ENCODE measurements at places on chromosomes 12 and 14.
A peak's percentile ranks its signal among the peaks of the same experiment; 100 is the strongest.

GRCh38 chr12:41011939-41012338 is 176.2 kb upstream of the PDZRN4 start:
- no peak for DNase-seq

DNA sequence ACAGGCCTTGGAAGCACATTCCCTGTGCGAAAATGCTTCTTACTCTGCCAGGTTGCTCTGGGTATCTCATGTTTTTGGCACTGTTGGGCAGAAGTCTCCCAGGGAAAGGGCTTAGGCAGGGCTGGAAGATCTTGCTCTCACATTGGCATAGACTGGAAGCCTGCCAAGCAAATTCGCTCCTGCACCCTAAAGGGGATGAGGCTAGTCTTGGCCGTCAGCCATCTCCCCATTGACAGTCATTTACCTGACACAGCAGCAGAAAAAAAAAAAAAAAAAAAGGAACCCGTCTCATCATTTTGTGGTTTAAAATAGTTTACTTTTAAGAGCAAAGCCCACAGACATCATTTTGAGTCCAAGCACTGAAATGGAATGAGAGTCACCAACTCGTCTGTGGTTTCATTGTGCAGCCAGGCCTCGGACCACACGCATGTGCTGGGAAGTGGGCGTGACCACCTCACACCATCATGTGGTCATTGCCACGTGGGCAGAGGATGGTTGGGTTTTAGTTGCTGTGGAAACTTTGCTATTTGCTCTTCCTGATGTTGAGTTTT is 84.8 kb downstream of the NRXN3 start:
- DNase-seq, result peak; percentile 14

GRCh38 chr12:62732861-62733427 is 202.0 kb downstream of the PPM1H start:
- DNase-seq, result no peak

- no peak for DNase-seq
Measured at GRCh38 chr14:97361181-97361580, 564.0 kb downstream of the VRK1 start.

- no peak for DNase-seq
Measured at GRCh38 chr14:25090256-25090655, 40.3 kb upstream of the STXBP6 start.

DNA sequence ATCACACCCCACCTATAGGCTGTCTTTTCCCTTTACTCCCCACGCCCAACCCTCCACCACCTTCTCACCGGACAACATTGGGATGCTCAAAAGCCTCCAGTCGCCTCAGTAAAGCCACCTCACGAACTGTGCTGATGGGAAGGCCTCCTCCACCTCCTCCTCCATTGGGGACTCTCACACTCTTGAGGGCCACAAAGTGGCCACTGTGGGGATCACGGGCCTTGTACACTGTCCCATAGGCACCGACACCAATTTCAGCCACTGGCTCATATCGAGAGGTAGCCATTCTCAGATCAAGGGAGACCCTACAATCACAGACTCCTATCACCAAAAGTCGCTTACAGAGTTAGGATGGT is 700 bp downstream of the CDK4 start:
- no peak for DNase-seq

GRCh38 chr12:45388545-45388944 is 172.7 kb downstream of the ANO6 start:
- DNase-seq, result no peak

DNA sequence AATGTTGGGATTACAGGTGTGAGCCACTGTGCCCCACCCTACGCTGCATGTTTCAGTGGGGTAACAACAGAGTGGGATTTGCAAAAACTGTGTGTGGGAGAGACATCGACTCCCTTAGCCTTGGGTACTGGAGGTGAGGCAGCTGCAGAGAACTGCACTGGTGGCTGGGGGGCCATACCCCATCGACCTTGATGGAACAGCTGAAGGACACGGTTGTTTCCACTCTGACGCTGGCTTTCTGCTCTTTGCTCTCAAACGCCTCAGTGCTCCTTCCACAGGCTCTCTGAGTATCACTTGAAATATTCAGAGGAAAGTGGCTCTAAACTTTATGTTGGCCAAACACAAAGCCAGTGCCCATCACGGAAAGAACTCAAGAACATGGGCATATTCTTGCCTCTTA is 30.8 kb upstream of the LRRC10 start:
- DNase-seq, result no peak

- DNase-seq, result no peak
Measured at GRCh38 chr12:57732726-57733593, 5.6 kb downstream of the AGAP2 start.

GRCh38 chr12:27083861-27084394 is 1.6 kb upstream of the C12orf71 start:
- DNase-seq, result no peak

DNA sequence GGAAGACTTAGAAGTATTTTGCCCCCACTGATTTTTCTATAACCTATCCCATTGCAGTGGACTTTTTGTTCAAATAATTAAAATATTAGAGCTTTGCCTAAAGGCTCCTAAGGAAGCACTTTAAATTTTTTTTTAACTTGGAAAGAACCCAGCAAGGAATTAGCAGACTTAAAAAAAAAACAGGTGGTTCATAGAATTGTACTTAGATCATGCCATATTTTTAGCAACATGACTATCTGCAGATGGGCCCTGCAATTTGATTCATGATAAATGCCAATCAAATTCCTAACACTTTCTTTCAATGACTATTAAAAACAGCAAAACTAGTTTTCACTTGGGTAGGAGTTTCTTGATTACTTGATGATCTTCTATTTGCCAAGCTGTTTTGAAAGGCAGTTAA is 11.5 kb downstream of the ADAMTS20 start:
- DNase-seq, result no peak

DNA sequence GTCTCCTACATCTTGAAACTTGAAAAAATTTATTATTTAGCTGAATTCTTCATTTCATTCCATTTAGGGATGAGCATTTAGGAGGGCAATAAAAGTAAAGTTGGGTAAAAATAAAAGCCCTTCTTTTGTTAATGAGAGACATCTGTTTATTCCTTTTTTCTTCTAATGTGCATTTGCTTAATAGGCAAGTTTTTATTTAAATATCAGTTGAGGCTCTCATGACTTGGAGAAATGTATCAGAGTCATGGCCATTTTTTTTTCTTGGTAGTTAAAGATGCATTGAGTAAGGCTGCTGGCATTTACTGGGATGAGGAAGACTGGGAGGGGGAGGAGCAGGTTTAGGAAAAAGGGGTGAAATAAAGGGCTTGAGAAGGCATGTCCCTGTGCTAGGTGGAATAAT is 609.9 kb upstream of the TMEM132C start:
- DNase-seq, result no peak

- DNase-seq, result no peak
Measured at GRCh38 chr14:68893566-68893965, 85.5 kb downstream of the ACTN1 start.

DNA sequence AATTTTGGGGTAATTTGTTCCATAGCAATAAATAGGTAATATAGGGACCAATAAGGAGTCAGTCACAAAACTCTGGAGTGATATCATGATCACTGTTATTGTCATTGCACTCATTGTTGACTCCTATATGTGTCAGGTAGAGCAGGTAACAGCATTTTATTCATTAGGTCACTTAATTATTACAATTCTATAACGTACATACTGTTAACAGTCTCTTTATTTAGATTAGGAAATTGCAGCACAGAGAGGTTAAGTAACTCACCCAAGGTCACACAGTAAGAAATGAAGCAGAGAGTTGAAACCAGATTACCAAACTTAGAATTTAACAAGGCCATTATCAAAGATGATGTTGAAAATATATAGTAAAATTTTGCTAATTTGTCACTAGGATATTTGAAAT is 49.7 kb upstream of the PTPRB start:
- DNase-seq, result no peak

DNA sequence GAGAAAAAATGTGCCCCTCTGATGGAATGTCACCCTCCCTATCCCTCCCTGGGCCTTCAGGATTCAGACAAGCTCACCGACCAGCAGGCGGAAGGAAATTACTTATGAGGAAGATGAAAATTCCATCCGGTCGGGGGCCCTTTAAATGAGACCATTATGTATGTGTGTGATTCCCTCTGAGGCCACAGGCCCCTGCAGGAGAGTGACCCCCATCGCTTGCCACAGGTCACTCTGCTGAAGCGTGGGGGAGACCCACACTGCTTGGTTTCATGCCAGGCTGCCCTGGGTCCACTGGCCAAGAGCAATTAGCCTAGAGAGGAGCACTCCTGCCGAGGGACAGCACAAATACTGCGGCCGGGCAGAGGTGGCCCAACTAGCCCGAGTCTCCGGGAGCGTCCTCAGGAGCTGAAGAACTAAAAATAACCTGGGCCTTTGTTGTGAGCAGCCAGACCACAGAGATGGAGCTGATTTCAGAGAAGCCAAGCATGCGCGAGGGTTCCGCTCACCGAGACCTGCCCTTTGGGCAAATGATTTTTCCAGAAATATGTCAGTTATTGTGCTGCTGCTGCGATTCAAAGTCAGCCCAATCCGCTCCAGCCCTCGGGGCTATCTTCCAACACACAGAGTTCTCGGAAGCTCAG is 276.4 kb downstream of the DPF3 start:
- DNase-seq, result no peak

GRCh38 chr14:90883782-90884181 is 67.6 kb upstream of the TTC7B start:
- DNase-seq, result no peak

DNA sequence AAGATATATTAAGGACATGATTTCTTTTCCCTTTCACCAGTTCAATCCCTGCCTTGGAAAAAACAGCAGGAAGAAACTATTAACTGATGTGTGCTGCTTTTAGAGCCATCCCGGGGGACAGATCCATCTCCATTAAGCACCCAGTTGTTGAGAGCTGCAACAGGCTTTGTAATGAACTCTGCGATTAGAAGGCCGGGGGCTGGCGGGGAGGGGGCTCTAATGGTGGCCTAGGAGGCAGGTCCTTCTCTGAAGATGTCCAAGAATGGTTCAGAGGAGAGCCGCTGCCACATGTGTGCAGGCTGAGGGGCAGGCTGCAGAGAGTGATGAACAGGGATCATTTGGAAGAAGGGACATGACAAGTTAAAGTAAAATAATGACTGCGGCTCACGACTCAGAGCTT is 67.8 kb downstream of the GALNT8 start:
- DNase-seq, result no peak

- DNase-seq, result no peak
Measured at GRCh38 chr12:115790526-115790925, 487.0 kb downstream of the MED13L start.

DNA sequence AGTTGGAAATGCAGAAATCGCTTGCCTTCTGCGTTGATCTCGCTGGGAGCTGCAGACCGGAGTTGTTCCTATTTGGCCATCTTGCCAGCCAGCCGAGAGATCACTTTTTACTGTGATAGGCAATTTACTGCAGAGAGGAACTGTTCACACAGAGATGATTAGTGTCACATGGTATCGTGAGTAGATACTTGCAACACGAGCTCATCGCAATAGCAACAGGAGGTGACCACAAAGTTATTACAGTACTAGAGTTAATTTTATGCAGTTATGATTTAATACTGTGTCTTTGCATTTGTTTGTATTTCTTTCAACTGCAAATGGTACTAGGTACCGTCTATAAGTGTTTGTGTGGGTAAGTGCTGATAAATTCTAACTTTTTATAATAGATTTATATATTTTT is 27.8 kb downstream of the NOPCHAP1 start:
- DNase-seq, result no peak

DNA sequence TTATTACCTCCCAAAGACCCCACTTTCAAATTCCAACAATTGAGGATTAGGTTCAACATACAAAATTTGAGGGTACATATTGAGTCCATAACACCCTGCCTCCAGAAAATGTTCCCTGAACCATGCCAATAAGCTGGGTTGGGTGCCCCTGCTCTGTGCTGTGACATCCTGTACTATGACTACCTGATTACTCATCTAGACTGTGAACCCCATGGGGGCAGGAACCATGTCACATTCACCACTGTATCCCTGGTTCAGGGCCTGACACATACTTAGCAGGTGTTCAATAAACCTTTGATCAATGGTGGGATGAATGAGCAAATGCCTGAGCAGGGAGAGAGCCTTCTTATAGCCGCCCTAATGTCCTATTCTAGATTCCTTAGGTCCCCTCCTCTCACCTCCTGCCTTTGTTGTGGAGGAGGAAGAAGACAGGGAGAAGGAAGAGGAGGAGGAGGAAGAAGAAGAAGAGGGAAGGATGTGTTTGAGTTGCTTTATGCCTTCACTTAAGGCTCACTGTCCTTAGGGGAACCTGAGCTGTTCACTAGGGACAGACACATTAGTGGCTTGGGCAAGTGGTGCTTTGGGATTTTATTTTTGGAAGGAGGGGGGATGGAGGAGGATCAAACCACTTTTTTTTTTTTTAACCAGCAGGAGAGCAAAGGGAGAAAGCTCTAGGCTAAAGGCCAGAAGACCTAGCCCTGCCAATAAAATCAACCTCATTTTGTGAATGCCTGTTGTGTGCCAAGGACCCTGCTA is 21.3 kb downstream of the GPR68 start:
- no peak for DNase-seq

DNA sequence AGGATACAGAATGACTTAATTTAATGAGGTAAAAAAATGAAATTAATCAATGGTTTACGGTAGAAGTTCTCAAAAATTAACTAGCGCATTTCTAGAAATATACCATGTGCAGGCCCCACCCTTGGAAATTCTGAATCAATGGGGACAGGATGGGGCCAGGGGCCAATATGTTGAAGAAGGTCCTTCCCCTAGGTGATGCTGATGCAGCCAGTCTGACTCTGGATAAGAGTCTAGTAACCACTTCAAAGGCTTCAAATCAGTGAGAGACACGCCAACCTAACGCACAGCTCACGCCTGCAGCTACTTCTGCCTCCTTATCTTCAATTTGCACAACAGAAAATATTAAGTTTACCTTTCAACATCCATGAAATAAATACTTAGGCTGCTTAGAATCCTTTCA is 14.9 kb downstream of the GIT2 start:
- DNase-seq, result no peak

DNA sequence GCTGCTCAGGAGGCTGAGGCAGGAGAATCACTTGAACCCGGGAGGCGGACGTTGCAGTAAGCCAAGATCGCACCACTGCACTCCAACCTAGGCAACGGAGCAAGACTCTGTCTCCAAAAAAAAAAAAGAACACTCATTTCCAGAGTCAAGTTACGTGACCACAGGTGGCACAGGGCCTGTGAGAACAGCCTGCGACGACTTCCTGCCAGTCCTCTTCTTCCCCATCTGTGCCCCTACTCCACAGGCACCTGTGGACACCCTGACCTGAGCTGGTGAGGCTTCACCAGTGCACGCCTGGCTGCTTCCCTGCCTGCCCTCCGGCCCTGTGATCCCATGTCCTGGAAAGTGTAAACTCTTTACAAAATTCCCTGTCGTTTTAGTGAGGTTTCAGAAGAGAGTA is 77.7 kb downstream of the PPP2R5C start:
- DNase-seq, result no peak

Measured in NCI-H1436 treated with DMSO at 0.1 percent for 48 hours (cell line).